Activated CD4-positive, alpha-beta T cell treated with anti-CD3 and anti-CD28 coated beads for 48 hours (primary cell): ENCODE measurements at places on chromosomes 7 and 10.

DNA sequence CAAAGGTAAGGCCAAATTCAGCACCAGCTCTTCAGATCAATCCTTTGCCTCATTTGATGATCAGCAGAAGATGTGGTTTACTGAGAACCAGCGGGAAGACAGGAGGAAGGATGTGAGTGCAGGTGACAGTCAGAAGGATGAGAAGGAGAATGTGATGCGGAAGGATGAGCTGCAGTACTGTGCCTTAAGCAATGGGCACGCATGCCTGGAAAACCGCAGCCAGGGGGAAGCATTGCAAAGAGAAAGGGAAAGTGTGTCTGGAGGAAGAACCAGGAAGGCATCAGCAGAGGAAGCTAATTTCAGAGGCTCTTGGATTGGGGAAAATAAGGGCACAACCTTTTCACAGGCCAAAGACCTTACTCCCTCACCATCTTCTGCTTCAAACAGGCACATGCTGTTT is 25.7 kb downstream of the C10orf71 start:
- no peak for DNase-seq

GRCh38 chr10:3749600-3749999 is 35.4 kb downstream of the KLF6 start:
- no peak for DNase-seq

GRCh38 chr10:77591238-77591880 is 46.2 kb downstream of the KCNMA1 start:
- DNase-seq = no peak

DNA sequence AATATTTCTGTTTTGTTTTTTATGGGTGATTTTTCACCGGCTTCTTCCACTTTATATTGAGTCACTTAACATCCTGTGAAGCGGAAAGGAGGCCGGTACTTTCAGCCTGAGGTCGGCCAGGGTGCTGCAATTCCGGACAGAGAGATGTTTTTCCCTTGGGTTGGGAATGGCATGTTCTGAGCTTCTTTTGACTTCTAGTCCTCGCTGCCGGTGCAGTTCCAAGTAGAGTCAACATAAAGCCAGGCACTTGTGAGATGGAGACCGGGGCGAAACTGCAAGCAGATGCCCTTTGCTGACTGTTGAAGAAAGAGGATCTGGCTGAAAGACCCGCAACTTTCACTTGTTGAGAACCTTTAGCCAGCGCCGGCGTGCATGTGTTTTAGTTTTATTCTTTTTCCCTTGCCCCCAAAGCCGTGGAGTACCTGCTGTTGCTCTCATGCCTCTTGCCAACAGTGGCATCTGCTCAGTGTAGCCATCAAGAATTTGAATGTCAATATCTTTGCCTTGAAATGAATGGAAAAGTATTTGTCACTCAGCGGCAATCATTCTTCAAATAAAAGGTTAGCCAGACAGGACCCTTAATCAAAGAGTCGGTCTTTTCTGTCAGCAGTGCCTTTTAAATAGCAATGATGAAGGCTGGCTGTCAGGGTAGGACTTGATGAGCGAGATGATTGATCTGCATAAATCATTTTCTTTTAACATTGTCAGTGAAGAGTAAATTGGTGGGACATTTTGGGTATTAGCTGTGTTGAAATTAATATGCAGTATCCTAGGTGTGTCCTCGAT is 351.2 kb downstream of the LRMDA start:
- DNase-seq = no peak

DNA sequence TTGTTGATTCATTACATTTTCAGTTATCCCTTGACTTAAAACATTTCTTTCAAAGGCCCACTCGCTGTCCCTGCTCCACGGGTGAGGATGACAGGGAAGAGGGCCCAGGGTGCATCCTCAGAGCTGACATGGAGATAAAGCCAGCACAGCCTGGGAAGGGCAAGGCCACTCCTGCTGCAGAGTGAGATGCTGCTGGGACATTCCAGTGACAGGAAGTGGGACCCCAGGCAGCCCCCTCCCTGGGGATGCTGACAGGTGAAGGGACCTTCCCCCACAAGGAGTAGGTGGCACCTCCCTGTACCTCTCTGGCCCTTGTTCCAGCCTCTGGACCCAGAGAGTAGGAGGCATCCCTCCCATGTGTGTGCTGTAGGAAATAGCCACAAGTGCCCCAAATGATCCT is 97.8 kb upstream of the DDC start:
- no peak for DNase-seq

GRCh38 chr10:119006451-119007210 is 22.9 kb upstream of the NANOS1 start:
- no peak for DNase-seq

- DNase-seq = no peak
These were observed 84.7 kb downstream of the TBXAS1 start for GRCh38 chr7:139913845-139914135.

DNA sequence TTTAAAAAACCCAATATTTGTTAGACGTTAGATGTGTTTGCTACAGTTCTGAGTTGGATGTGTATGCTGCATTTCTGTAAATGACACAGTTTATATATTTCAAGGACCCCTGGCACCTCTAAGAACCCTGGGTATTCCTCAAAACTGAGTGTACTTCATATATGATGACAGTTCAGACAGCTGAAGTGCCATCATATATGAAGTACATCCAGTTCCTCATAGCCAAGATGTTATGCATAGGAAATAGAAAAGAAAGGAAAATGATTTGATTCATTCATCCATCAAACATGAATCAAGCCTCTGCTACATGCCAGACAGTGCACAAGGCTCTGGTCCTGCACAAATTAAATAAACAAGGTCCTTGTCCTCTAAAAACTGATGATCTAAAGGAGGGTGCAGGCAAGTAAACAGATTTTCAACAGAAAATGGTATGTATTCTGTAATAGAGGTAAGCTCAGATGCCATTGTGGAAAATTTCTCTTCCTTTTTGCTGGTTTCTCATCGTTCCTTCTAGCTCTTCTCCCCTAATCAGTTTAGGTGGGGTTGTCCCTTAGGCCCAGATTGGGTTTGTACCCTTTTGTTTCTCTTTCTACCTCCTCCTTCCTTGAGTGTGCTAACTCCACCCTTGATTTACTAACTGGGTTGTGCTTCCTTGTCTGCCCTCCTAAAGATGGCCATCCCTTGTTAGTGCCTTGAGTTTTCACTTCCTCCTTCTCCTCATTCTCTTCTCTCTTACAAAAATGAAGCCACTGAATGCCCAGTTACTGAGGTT is 25.3 kb upstream of the SMIM30 start:
- no peak for DNase-seq

- no peak for DNase-seq
These were observed 68.8 kb downstream of the SVOPL start for GRCh38 chr7:138632384-138632783.

GRCh38 chr10:128475686-128476367 is 349.6 kb upstream of the MKI67 start:
- no peak for DNase-seq

GRCh38 chr7:151658778-151659177 is 139.1 kb upstream of the RHEB start:
- no peak for DNase-seq

- DNase-seq = peak; percentile 55
These were observed 20.1 kb upstream of the NMT2 start for GRCh38 chr10:15188603-15189002.

- DNase-seq = no peak
These were observed 35.9 kb downstream of the FZD1 start for GRCh38 chr7:91299952-91300775.

GRCh38 chr7:155660059-155660757 is 15.7 kb downstream of the RBM33 start:
- no peak for DNase-seq

DNA sequence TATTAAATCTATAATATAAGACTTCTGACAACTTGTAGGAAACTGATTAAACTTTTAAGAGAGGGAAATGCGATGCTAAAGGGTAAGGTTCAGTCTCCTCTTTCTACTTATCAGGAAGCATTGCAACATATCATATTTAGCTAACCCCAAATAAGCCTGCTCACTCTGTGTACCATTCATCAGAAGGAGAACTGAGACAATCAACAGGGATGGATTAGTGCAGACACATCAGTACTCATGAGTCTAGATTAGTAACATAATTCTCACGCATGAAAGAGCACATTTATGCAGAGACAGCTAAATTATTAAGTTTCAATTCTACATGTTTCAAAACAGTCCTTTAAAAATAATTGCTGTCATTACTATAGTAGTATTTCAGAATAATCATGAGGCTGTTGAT is 354.2 kb upstream of the ZWINT start:
- no peak for DNase-seq

DNA sequence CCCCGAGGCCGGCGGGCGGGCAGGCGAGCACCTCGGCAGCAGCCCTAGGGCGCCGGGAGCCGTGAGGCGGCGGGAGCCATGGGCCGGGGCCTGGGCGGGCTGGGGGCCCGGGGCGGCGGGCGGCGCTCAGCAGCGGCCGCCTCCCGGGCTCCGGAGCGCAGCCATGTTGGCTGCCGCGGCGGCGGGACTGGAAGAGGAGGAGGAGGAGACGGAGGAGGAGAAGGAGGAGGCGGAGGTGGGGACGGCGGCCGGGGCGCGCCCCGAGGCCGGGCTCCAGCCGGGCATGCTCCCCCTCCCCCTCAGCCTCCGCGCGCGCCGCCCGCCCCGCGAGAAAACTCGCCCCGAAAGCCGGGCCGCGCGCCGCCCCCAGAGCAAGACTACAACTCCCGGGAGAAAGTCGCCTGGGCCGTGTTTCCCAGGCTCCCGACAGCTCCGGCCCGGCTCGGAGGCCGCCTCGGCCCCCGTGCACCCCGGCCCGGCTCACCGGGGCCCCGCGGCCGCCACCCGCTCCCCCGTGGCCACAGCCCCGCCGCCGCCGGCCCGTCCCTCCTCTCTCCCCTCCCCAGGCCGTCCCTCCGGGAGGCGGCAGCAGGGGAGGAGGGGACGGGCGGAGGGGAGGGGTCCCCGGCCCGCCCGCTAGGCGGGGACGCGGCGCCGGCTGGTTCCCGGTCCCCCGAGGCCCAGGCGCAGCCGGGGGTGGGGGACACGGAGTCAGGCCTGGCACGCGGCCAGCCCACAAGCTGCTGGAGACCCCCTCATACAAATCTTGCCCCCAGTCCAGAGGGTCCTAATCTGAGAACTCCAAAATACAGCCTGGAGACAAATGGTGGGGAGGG is at the start of gene DLG5:
DLG5 (minus strand) TSS at position 190 of the 836 bp plus-strand sequence. CDS start 235 bp downstream, outside the sequence.
- DNase-seq = peak; percentile 38

DNA sequence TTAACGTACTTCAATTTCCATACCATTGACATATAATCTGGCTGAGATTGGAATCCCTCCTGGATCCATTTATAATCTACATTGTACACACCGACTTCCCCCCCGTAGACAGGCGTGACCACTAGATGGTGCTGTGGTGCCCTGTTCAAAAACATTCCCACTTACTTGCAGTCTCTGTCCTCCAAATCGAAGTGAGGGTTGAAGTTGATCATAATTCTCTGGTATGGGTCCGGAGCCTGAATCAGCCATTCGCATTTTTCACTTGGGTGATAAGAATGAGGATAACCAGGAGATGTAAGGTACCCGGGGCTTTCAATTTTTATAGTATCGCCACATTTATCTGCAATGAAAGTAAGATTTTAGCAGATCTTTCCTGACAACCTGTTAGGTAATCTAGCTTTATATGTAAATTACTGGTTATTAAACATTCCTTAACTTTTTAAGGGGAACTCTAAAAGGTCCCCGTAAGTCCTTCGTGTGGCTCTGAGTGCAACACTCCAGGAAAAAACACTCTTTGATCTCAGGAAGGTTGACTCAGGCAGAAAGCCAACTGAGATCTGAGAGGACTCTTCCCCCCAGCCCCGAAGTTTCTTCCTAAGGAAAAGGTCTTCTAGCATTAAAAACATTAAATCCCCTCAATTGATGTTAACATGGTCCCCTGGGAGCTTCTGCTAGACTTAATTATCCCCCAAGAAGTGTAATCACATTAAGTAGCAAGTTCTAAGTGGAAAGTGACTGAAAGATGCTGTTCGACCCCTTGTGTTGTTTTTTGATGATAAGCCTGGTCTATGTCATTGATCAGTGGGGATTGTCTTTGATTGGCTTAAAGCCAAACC is 3.7 kb downstream of the NRP1 start:
- peak; percentile 88 for DNase-seq

DNA sequence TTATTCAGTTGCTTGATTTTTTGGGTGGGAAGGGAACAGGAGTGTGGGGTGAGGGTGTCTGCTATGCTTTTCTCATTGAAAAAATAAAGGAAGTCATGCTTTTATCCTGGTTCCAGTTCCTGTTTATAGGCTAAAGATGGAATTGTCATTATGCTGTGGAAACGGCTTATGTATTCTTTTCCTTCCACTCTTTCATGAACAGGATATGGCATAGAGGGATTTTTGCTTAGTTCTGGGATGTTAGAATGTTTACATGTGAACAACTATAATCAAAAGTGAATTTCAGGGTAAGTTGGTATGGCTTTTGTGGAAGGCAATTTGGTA is 35.9 kb upstream of the PTPN12 start:
- DNase-seq = no peak

- no peak for DNase-seq
These were observed 30.0 kb upstream of the SLF2 start for GRCh38 chr10:100882671-100883311.

- no peak for DNase-seq
These were observed 77.5 kb downstream of the LRRC4 start for GRCh38 chr7:127953423-127954356.

GRCh38 chr10:4437791-4438190 is 388.2 kb upstream of the AKR1E2 start:
- no peak for DNase-seq

DNA sequence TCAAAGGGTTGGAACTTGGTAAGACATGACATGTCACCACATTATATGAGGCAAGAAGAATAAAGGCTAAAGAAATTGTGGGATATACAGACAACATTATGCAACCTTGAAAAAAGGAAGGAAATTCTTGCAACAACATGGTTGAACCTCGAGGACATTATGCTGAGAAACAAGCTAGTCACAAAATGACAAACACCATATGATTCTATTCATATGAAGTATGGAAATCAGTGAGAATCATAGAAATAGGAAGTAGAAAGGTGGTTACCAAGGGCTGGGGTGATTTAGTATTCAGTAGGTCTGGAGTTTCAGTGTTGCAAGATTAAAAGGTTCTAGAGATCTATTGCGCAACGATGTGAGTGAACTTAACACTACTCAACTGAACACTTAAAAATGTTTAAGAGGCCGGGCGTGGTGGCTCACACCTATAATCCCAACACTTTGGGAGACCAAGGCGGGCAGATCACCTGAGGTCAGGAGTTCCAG is 126.9 kb upstream of the TBX20 start:
- DNase-seq = no peak

GRCh38 chr10:73964743-73965142 is 33.2 kb upstream of the VCL start:
- DNase-seq = no peak
